T-cell (primary cell): ENCODE measurements at places on chromosomes 16 and 17. TPM values are rescaled to one million over a fixed set of nuclear protein-coding genes. Genes with fewer than 3 reads are reported as not detected.

DNA sequence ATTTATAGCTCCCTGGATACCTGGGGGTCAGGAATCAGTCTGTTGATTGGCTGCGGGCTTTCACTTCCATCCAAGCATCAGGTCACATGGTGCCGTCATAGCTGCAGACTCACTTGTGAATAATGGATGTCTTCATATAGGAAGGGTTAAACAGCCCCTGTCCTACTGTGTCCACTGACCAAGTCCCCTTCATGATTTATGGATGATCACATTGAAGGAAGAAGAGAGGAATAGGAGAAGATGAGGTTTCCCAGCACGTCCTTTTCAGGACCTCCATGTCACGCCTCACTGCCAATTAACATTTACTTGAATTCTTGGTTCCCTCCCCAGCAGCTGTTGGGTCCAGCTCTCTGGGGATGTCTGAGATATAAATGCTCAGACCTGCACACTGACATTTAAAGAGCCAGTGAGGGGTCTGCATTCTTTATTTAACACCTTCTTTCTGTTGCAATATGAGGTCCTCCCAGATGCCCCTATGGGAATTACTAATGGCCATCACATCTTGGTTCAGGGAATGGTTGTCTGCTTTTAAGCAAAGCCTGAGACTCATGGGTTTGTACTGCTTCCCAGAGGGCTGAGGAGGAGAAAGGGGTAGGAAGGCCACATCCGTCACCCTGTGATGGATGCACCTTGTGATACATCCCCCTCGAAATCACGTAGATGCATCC is 230.6 kb upstream of the HSBP1 start:
- H3K36me3 ChIP-seq: no peaks in the 10 kb centered on the region
- no peak overlapping the region for H3K4me3 ChIP-seq
- no peaks in the 10 kb centered on the region for H3K4me1 ChIP-seq
- no peak for DNase-seq
- H3K27me3 ChIP-seq: peaks cover 2% of the 10 kb centered on the region

SLC52A1 gene
- not detected for total RNA-seq

- H3K27me3 ChIP-seq: no peaks in the 10 kb centered on the region
- H3K4me3 ChIP-seq: peak overlapping the region; percentile 73
- peak; percentile 85 for DNase-seq
These were observed 13.7 kb upstream of the CNGB1 start for GRCh38 chr16:57984443-57985203.

DNA sequence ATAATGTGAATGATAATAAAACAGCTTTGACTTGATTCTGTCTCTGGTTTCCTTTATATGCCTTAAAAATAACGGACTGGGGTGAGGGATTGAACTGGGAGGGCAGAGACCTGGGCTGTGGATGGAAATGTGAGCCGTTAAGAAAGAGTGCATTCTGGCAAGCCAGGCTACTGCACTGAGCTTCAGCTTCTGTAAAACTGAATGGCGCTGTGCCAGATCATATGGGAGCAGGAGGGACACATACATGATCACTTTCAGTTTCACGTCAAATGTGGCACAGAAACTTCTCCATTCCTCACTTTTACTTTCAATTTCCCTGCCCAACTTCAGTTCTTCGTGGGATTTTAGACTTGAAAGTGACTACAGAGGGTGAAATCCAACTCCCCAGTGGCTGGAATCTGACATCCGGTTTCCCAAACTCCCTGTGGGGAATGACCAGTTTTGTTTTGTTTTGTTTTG is 1.1 kb downstream of the MT2A start:
- H3K4me1 ChIP-seq: peaks cover 27% of the 10 kb centered on the region
- H3K27me3 ChIP-seq: no peaks in the 10 kb centered on the region
- H3K27ac ChIP-seq: peak overlapping the region; percentile 95
- no peaks in the 10 kb centered on the region for H3K36me3 ChIP-seq
- H3K4me3 ChIP-seq: peak overlapping the region; percentile 66
- peak; percentile 67 for DNase-seq

- DNase-seq: no peak
- H3K27ac ChIP-seq: no peak overlapping the region
- no peaks in the 10 kb centered on the region for H3K27me3 ChIP-seq
- H3K4me1 ChIP-seq: no peaks in the 10 kb centered on the region
- H3K36me3 ChIP-seq: no peaks in the 10 kb centered on the region
- no peak overlapping the region for H3K4me3 ChIP-seq
These were observed 19.2 kb downstream of the CCDC40 start for GRCh38 chr17:80055597-80055996.

DNA sequence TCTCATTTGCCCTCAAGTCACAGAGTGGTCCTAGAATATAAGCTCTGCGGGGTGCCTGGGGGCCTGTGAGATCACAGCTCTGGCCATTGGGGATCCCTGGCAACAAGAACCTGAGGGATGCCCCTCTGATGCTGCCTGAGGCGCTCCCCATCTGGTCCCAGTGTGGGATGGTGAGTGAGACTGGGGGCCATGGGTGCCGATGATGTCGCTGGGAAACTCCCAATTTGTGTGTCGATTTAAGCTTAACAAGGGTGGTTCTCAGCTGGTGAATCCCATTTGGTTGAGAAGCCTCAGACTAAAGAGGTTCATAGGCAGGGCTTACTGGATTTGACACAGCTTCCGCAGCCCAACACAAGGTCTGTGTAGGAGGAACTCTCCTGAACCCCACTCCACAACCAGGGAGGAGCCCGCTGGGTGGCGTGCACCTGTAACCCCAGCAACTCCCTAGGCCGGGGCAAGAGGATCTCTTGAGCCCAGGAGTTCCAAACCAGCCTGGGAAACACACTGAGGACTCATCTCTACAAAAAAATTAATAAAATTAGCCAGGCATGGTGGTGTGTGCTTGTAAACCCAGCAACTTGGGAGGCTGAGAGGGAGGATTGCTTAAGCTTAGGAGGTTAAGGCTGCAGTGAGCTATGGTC is 63.7 kb upstream of the SIAH1 start:
- no peak for DNase-seq
- no peak overlapping the region for H3K27ac ChIP-seq
- H3K27me3 ChIP-seq: no peaks in the 10 kb centered on the region
- H3K36me3 ChIP-seq: no peaks in the 10 kb centered on the region
- H3K4me1 ChIP-seq: no peaks in the 10 kb centered on the region
- H3K4me3 ChIP-seq: no peak overlapping the region

- H3K36me3 ChIP-seq: no peaks in the 10 kb centered on the region
- DNase-seq: no peak
- H3K4me1 ChIP-seq: no peaks in the 10 kb centered on the region
- no peak overlapping the region for H3K27ac ChIP-seq
- no peak overlapping the region for H3K4me3 ChIP-seq
- no peaks in the 10 kb centered on the region for H3K27me3 ChIP-seq
These were observed 380.3 kb upstream of the MAF start for GRCh38 chr16:79980650-79981521.

DNA sequence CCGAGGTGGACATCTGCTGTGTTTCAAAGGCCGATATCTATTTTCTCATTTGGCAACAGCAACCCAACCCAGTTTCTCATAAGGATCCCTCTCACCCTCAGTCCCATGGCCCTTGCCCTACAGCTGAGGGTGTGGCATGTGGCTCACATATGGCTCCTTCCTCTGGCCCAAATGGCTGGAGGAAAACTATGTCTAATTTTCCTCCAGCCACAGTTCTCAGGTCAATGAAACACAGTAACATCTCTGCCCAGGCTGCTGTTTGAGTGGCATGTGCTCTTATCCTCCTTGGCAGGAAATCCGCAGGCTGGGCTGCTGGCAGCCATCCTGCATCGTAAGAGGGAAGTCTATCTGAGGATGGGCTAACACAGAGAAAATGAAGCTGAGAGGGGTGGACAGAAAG is 24.1 kb downstream of the SERPINF1 start:
- no peaks in the 10 kb centered on the region for H3K27me3 ChIP-seq
- DNase-seq: no peak
- H3K4me3 ChIP-seq: no peak overlapping the region
- no peaks in the 10 kb centered on the region for H3K4me1 ChIP-seq
- no peak overlapping the region for H3K27ac ChIP-seq

GRCh38 chr17:13158494-13159240 is 140.8 kb upstream of the ELAC2 start:
- DNase-seq: no peak
- H3K4me3 ChIP-seq: no peak overlapping the region
- no peaks in the 10 kb centered on the region for H3K36me3 ChIP-seq
- no peaks in the 10 kb centered on the region for H3K4me1 ChIP-seq
- H3K27ac ChIP-seq: no peak overlapping the region

GRCh38 chr17:71689782-71690181 is 431.0 kb upstream of the SOX9 start:
- no peaks in the 10 kb centered on the region for H3K4me1 ChIP-seq
- no peaks in the 10 kb centered on the region for H3K36me3 ChIP-seq
- no peaks in the 10 kb centered on the region for H3K27me3 ChIP-seq
- no peak overlapping the region for H3K27ac ChIP-seq
- no peak for DNase-seq
- H3K4me3 ChIP-seq: no peak overlapping the region

- DNase-seq: no peak
- H3K4me1 ChIP-seq: no peaks in the 10 kb centered on the region
- no peaks in the 10 kb centered on the region for H3K27me3 ChIP-seq
- H3K27ac ChIP-seq: no peak overlapping the region
- no peak overlapping the region for H3K4me3 ChIP-seq
These were observed 30.4 kb downstream of the COX4I1 start for GRCh38 chr16:85829751-85830445.

GRCh38 chr17:1227917-1228780 is 42.1 kb upstream of the BHLHA9 start:
- H3K27me3 ChIP-seq: no peaks in the 10 kb centered on the region
- no peaks in the 10 kb centered on the region for H3K36me3 ChIP-seq
- H3K4me3 ChIP-seq: peak overlapping the region; percentile 12
- peak; percentile 20 for DNase-seq
- peaks cover 17% of the 10 kb centered on the region for H3K4me1 ChIP-seq

DNA sequence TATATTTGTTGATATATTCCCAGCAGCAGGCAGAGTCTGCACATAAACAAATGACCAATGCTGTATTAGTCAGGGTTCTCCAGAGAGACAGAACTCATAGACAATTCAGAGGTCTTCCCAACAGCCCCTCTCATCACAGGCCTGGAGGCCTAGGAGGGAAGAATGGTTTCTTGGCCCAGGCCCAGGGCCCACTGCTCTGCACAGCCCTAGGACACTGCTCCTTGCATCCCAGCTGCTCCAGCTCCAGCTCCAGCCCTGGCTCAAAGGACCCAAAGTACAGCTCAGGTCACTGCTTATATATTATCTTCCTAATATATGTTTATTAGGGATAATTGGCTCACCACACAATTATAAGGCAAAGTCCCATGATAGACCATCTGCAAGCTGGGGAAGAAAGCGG is 749.9 kb downstream of the KCNJ2 start:
- no peaks in the 10 kb centered on the region for H3K36me3 ChIP-seq
- no peaks in the 10 kb centered on the region for H3K27me3 ChIP-seq
- no peak overlapping the region for H3K27ac ChIP-seq
- no peaks in the 10 kb centered on the region for H3K4me1 ChIP-seq
- H3K4me3 ChIP-seq: no peak overlapping the region

- DNase-seq: no peak
- no peak overlapping the region for H3K4me3 ChIP-seq
- no peaks in the 10 kb centered on the region for H3K36me3 ChIP-seq
- H3K27me3 ChIP-seq: no peaks in the 10 kb centered on the region
- H3K4me1 ChIP-seq: no peaks in the 10 kb centered on the region
These were observed 15.6 kb upstream of the TMEM98 start for GRCh38 chr17:32912218-32912897.
